ENCODE measurements at places on chromosomes 5 and 9. TPM values are rescaled to one million over a fixed set of nuclear protein-coding genes. Genes with fewer than 3 reads are reported as not detected.
A peak's percentile ranks its signal among the peaks of the same experiment; 100 is the strongest.

- peak; percentile 38 for DNase-seq
- no peak overlapping the region for H3K4me3 ChIP-seq
- H3K36me3 ChIP-seq = no peaks in the 10 kb centered on the region
- peaks cover 8% of the 10 kb centered on the region for H3K4me1 ChIP-seq
- H3K27me3 ChIP-seq = no peaks in the 10 kb centered on the region
- no peak overlapping the region for H3K27ac ChIP-seq
Observed at GRCh38 chr5:143177263-143177983, 226.1 kb downstream of the NR3C1 start.

DNA sequence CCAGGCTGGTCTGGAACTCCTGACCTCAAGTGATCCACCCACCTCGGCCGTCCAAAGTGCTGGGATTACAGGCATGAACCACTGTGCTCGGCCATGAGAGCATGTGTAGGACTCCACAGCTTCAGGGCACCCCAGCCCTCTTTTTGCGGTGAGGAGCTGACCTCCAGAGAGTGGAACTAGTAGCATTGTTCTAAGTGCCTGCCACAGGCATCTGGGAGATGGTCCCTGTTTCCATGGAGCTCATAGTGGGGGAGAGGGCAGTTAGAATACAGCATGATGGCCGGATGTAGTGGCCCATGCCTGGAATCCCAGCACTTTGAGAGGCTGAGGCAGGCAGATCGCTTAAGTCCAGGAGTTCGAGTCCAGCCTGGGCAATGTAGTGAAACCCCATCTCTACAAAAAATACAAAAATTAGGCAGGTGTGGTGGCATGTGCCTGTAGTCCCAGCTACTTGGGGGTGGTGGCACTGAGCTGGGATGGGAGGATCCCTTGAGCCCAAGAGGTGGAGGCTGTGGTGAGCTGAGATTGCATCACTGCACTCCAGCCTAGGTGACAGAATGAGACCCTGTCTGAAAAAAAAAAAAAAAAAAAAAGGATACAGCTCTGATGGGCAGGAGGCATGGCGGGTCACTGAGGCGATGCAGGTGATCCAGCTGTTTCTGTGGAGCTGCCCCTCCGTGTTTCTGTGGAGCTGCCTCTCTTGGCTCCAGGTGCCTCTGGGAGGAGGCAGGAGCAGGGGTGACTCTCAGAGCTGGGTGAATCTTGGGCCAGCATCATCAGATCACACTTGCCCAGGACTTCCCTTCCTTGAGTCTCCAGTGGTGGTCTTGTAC lies 4.2 kb downstream of the ASS1 start:
- DNase-seq = no peak
- peak overlapping the region; percentile 80 for H3K27ac ChIP-seq
- H3K36me3 ChIP-seq = no peaks in the 10 kb centered on the region
- H3K4me3 ChIP-seq = no peak overlapping the region
- no peaks in the 10 kb centered on the region for H3K27me3 ChIP-seq

GRCh38 chr9:133825555-133826218 lies 87.5 kb upstream of the SARDH start:
- H3K27me3 ChIP-seq = no peaks in the 10 kb centered on the region
- H3K27ac ChIP-seq = no peak overlapping the region
- H3K4me3 ChIP-seq = no peak overlapping the region
- H3K4me1 ChIP-seq = peaks cover 5% of the 10 kb centered on the region
- H3K36me3 ChIP-seq = no peaks in the 10 kb centered on the region
- DNase-seq = no peak

- peak; percentile 63 for DNase-seq
- no peaks in the 10 kb centered on the region for H3K27me3 ChIP-seq
- H3K27ac ChIP-seq = peak overlapping the region; percentile 80
- H3K4me1 ChIP-seq = peaks cover 6% of the 10 kb centered on the region
Observed at GRCh38 chr5:43422143-43422542, 10.0 kb upstream of the CCL28 start.

DNA sequence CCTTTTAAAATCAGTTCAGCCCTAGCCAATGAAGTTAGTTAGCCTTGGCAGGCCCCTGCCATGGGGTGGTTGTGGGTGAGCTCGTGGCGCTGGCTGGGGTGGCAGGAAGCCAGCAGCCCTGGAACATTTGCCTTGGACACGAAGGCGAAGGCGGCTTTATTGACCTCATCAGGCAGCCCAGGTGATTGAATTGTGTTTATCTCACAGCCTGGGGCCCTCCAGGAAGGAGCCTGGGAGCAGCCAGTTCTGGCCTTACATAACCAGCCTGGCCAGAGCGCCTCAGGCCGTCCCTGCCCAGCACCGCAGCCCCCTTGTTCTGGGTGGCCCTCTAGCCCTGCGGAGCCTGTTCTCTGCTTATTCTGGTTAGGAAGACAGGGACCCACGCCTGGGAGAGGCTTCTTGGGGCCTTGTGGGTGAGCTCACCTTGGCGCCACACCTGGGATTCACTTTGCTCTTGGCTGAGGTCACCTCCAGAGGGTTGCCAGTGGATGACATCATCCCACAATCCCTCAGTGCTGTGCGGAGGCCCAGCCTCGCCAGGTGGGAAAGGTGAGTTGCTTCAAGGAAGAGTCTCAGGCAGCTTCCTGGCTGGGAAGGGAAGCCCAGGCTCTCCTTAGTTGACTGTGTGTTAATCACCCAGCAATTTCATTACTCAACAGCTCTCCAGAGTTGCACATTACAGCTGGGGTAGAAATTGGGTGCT lies 54.4 kb upstream of the RPL26L1 start:
- H3K27me3 ChIP-seq = no peaks in the 10 kb centered on the region
- peak overlapping the region; percentile 99 for H3K27ac ChIP-seq
- no peaks in the 10 kb centered on the region for H3K36me3 ChIP-seq
- peaks cover 49% of the 10 kb centered on the region for H3K4me1 ChIP-seq
- no peak overlapping the region for H3K4me3 ChIP-seq
- peak; percentile 90 for DNase-seq

GRCh38 chr9:91382298-91382697 lies 20.6 kb upstream of the AUH start:
- no peak overlapping the region for H3K27ac ChIP-seq
- no peak overlapping the region for H3K4me3 ChIP-seq
- H3K4me1 ChIP-seq = peaks cover 5% of the 10 kb centered on the region
- no peak for DNase-seq

DNA sequence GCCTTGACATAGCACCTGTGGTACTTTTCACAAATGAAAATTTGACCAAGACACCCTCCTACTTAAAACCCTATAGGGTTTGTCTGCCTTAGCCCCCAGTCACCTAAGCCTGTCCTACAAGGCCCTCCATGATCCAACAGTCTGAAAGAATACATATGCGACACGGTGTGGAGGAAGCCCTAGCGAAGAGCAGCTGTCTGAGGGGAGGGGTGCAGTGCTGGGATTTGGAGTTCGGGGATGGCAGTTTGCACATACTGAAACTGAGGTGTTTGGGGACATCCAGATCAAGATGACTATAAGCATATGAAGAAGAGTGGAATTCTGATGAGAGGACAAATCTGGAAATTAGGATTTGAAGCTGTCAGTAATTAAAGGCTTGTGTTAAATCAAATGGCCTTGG lies 7.2 kb upstream of the MYORG start:
- no peak overlapping the region for H3K4me3 ChIP-seq
- H3K27me3 ChIP-seq = peaks cover 11% of the 10 kb centered on the region
- peaks cover 13% of the 10 kb centered on the region for H3K4me1 ChIP-seq
- DNase-seq = no peak
- no peaks in the 10 kb centered on the region for H3K36me3 ChIP-seq
- H3K27ac ChIP-seq = no peak overlapping the region

DNA sequence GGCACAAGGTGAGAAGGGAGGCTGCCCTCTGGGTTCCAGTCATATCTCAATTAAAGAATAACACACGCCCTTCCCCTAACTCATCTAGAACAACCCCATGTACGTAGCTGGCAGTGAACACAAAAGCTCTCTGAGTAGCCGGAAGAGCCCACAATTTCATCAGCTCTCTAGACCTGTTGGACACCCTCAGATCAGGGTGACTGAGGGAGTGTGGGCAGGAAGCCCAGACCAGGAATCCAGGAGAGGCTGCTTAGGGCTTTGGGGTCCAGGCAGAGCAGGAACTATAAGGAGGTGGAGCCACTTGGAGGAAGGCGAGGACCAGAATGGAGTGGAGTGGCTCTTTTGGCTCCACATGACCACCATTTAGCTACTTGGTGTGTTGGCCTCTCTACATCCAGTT lies 237.4 kb downstream of the NR3C1 start:
- H3K36me3 ChIP-seq = no peaks in the 10 kb centered on the region
- peaks cover 22% of the 10 kb centered on the region for H3K4me1 ChIP-seq
- no peaks in the 10 kb centered on the region for H3K27me3 ChIP-seq
- H3K4me3 ChIP-seq = no peak overlapping the region
- H3K27ac ChIP-seq = peak overlapping the region; percentile 62

GRCh38 chr9:128286440-128286839 lies 10.4 kb downstream of the SWI5 start:
- no peaks in the 10 kb centered on the region for H3K4me1 ChIP-seq
- no peaks in the 10 kb centered on the region for H3K36me3 ChIP-seq
- no peak overlapping the region for H3K27ac ChIP-seq
- no peak overlapping the region for H3K4me3 ChIP-seq
- H3K27me3 ChIP-seq = no peaks in the 10 kb centered on the region
- DNase-seq = peak; percentile 32

- peak; percentile 5 for DNase-seq
- no peak overlapping the region for H3K4me3 ChIP-seq
- no peaks in the 10 kb centered on the region for H3K27me3 ChIP-seq
- no peaks in the 10 kb centered on the region for H3K36me3 ChIP-seq
Observed at GRCh38 chr5:180129291-180130190, 58.0 kb upstream of the RNF130 start.

GRCh38 chr9:134661791-134662142 lies 20.2 kb downstream of the COL5A1 start:
- peak overlapping the region; percentile 90 for H3K27ac ChIP-seq
- H3K4me1 ChIP-seq = peaks cover 58% of the 10 kb centered on the region
- DNase-seq = peak; percentile 69
- H3K27me3 ChIP-seq = no peaks in the 10 kb centered on the region
- H3K36me3 ChIP-seq = no peaks in the 10 kb centered on the region
- H3K4me3 ChIP-seq = no peak overlapping the region

GRCh38 chr5:171840711-171841522 lies 55.3 kb downstream of the SMIM23 start:
- no peaks in the 10 kb centered on the region for H3K4me1 ChIP-seq
- no peak for DNase-seq
- no peak overlapping the region for H3K27ac ChIP-seq
- H3K4me3 ChIP-seq = no peak overlapping the region

- DNase-seq = no peak
- no peaks in the 10 kb centered on the region for H3K4me1 ChIP-seq
- H3K27me3 ChIP-seq = no peaks in the 10 kb centered on the region
Observed at GRCh38 chr5:134968055-134968454, 348 bp downstream of the CATSPER3 start.

GRCh38 chr5:53116597-53116996 lies 7.0 kb upstream of the MOCS2 start:
- no peak overlapping the region for H3K4me3 ChIP-seq
- H3K27ac ChIP-seq = no peak overlapping the region
- H3K4me1 ChIP-seq = no peaks in the 10 kb centered on the region
- H3K27me3 ChIP-seq = no peaks in the 10 kb centered on the region
- H3K36me3 ChIP-seq = no peaks in the 10 kb centered on the region

GRCh38 chr9:109816490-109816889 lies 36.5 kb downstream of the PALM2AKAP2 start:
- H3K27me3 ChIP-seq = no peaks in the 10 kb centered on the region
- H3K27ac ChIP-seq = peak overlapping the region; percentile 45
- no peak overlapping the region for H3K4me3 ChIP-seq

- H3K4me3 ChIP-seq = no peak overlapping the region
- H3K36me3 ChIP-seq = no peaks in the 10 kb centered on the region
- DNase-seq = no peak
Observed at GRCh38 chr5:138370537-138370936, 18.1 kb downstream of the KDM3B start.

GRCh38 chr9:133104718-133105460 lies 16.2 kb downstream of the RALGDS start:
- DNase-seq = no peak
- H3K27ac ChIP-seq = no peak overlapping the region
- H3K4me3 ChIP-seq = no peak overlapping the region
- no peaks in the 10 kb centered on the region for H3K4me1 ChIP-seq

GRCh38 chr9:129334105-129334935 lies 156.3 kb upstream of the IER5L start:
- no peaks in the 10 kb centered on the region for H3K36me3 ChIP-seq
- peak; percentile 96 for DNase-seq
- peaks cover 50% of the 10 kb centered on the region for H3K4me1 ChIP-seq

GRCh38 chr9:99192786-99193465 lies 28.8 kb downstream of the ALG2 start:
- H3K27me3 ChIP-seq = peaks cover 8% of the 10 kb centered on the region
- no peak overlapping the region for H3K27ac ChIP-seq
- H3K4me3 ChIP-seq = no peak overlapping the region
- DNase-seq = no peak

DNA sequence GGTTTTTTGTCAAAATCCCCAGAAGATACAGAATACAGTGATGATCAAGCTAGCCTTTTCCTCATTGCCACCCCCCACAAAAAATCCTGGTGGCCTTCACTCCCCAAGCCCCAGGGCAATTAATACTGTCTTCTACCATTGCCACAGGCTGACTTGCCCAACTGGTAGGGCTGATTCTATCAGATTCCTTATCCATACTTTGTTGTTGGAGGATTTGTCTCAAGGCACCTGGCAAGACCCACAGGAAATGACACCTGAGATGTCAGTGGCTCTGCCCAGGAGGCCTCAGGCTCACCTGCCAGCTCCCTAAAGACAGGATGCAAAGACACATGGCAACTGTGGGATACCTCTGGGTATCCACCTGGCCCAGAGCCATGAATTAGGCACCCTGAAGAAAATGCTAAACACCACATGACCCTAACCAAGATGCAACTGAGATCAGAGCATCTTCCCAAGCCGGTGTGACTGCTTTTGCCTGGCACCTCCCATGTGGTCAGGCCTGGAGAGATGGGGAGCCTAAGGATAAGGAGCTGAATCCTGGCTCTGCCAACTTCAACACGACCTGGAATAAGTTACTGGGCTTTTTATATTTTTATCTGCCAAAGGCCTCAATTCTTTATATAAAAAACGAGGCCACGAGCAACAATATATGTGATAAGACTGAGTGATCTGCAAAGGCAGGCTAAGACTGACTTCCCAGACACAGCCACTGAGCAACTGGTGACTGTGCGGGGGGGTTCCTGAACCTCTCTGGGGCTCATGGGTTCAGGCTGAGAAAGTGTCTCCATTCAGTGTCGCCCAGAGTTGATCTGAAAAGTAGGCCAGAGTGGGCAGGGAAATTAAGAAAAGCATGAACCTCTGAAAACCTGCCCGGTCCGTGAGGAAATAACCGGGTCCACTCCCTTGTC lies 944 bp downstream of the ATOX1 start:
- H3K4me1 ChIP-seq = peaks cover 32% of the 10 kb centered on the region
- no peaks in the 10 kb centered on the region for H3K27me3 ChIP-seq
- peak; percentile 32 for DNase-seq
- H3K4me3 ChIP-seq = peak overlapping the region; percentile 95
- H3K27ac ChIP-seq = peak overlapping the region; percentile 91

Gene PCDHB7
- 0.53 TPM for total RNA-seq

Gene TLX3
- not detected for total RNA-seq

Gene SEMA6A
- 68.6 TPM for total RNA-seq

Gene OBP2B
- total RNA-seq = not detected

Gene OCLN
- 140 TPM for total RNA-seq

Gene TRIM7
- not detected for total RNA-seq

Gene HTR1A
- total RNA-seq = 0.57 TPM

Gene SLC45A2
- total RNA-seq = 1.4 TPM

Gene TAF11L5
- total RNA-seq = not detected

Gene FCHO2
- total RNA-seq = 17.1 TPM

Gene AGXT2
- 8.0 TPM for total RNA-seq

Gene AFAP1L1
- total RNA-seq = 1.3 TPM

Gene SAXO1
- total RNA-seq = not detected

Gene MEIKIN
- not detected for total RNA-seq

Gene GRXCR2
- total RNA-seq = not detected

Gene NEUROG1
- total RNA-seq = not detected

Gene PCDHA7
- 3.3 TPM for total RNA-seq

Data from hepatocyte (in vitro differentiated cells).